ENCODE measurements at places on chromosomes 3 and 15. TPM values are rescaled to one million over a fixed set of nuclear protein-coding genes. Genes with fewer than 3 reads are reported as not detected.

Gene CHRNA7
- not detected for polyA plus RNA-seq

Gene CPN2
- not detected for polyA plus RNA-seq

Gene RARB
- polyA plus RNA-seq: 0.17 TPM

Gene APOD
- not detected for polyA plus RNA-seq

GRCh38 chr3:123783050-123783689 is 101.0 kb downstream of the MYLK start:
- no peak for DNase-seq
- no peak overlapping the region for H3K4me3 ChIP-seq
- H3K27ac ChIP-seq: no peak overlapping the region
- H3K36me3 ChIP-seq: no peaks in the 10 kb centered on the region
- no peaks in the 10 kb centered on the region for H3K27me3 ChIP-seq
- no peaks in the 10 kb centered on the region for H3K4me1 ChIP-seq

DNA sequence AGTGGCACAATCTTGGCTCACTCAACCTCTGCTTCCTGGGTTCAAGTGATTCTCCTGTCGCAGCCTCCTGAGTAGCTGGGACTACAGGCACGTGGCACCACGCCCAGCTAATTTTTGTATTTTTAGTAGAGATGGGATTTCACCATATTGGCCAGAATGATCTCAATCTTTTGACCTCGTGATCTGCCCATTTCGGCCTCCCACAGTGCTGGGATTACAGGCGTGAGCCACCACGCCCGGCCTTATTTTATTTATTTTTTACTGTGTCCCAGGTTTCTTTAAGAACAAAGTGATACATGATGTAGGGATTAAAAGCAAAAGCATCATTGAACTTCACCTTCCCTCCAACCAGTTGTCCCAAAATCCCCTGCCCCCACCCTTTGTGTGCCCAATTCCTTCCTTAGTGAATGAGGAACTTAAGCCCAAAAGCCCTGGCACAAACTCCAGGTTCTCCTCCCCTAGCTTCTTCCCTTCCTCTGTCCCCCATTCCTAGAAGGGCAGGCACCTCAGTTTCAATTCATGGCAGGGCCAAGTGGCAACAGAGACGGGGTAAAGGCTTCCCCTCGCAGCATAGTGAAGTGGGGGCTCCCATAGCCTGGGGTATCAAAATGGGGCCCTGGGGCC is 23.7 kb upstream of the RPN1 start:
- no peak overlapping the region for H3K27ac ChIP-seq
- peaks cover 8% of the 10 kb centered on the region for H3K4me1 ChIP-seq
- DNase-seq: no peak
- no peaks in the 10 kb centered on the region for H3K36me3 ChIP-seq
- H3K27me3 ChIP-seq: no peaks in the 10 kb centered on the region
- no peak overlapping the region for H3K4me3 ChIP-seq

DNA sequence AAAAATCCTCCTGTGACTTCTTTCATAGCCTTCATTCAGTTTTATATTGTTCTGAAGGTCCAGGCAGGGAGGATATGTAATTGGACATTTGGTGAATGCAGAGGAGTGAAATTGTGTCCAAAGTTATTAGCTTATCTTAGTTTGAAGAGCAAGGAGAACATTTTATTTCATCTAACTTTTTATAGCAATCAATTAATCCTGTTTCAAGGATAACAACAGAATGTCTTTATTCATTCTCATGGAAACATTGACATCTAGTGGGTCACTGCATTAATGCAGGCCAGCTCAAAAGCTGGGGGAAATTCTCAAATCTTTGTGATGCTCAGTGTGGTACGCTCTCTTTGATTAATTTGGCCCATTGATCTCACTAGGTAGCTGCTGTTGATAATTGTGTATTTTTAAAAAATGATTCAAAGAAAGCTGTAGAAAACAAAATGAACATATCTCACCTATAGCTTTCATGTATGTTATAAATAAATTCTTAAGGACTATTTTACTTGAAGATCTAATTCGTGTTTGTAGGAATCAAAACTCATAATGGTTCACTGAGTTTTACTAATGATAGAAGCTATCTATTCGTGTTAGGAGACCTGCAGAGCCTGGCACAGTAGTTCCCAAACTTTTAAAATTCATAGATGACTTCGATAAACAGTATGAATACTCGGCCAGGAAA is 150.8 kb upstream of the KCNMB2 start:
- H3K27me3 ChIP-seq: peaks cover under 1% of the 10 kb centered on the region
- no peak overlapping the region for H3K4me3 ChIP-seq
- H3K36me3 ChIP-seq: no peaks in the 10 kb centered on the region
- no peak overlapping the region for H3K27ac ChIP-seq
- no peaks in the 10 kb centered on the region for H3K4me1 ChIP-seq

DNA sequence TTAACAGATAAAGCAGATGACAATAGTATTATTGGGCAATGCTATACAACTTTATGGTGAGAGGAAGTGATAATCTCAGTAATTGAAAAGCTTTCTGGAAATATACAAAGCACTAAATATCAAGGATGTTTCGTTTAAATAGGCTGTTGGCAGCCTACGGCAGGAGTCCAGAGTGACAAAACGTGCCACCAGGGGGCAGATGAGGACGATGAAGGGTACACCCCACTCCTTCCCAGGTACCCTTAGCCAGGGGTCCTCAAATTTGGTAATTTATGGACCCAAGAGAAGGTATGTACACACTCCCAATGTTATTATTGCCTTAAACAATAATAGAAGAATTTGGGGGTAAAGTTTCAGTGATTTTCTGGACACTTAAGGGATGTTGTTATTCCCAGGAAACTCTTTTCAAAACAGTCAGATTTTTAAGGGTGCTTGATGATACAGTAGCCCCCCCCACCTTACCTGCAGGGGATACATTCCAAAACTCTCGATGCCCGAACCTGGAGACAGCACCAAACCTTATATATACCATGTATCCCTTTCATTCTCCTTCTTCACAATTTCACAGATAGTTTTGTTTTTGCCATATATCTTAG is 1.4 kb upstream of the MAGEL2 start:
- H3K27ac ChIP-seq: no peak overlapping the region
- peaks cover 19% of the 10 kb centered on the region for H3K27me3 ChIP-seq
- no peak for DNase-seq

- H3K4me3 ChIP-seq: no peak overlapping the region
- H3K4me1 ChIP-seq: no peaks in the 10 kb centered on the region
- DNase-seq: no peak
- peaks cover 6% of the 10 kb centered on the region for H3K27me3 ChIP-seq
- H3K27ac ChIP-seq: no peak overlapping the region
These were observed 187.8 kb downstream of the SHOX2 start for GRCh38 chr3:157918402-157918801.

DNA sequence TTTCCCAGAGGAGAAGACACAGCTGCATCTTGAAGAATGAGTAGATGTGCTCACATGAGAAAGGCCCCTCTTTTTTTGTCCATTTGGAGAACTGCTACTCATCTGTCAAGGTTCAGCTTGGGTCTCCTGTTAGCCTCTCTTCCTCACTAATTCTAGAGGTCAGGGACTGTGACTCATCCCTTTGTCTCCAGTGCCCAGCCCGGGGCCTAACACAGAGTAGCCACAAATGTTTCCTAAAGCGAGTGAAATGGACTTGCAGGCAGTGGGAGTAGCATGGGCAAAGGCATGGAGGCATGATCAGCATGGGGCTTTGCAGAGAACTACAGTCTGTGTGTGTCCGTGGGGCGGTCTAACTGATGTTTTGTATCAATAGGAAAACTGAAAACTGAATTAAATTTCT is 33.9 kb upstream of the MRPS22 start:
- H3K4me1 ChIP-seq: no peaks in the 10 kb centered on the region
- no peaks in the 10 kb centered on the region for H3K36me3 ChIP-seq
- H3K27ac ChIP-seq: no peak overlapping the region
- DNase-seq: no peak
- peaks cover 22% of the 10 kb centered on the region for H3K27me3 ChIP-seq

DNA sequence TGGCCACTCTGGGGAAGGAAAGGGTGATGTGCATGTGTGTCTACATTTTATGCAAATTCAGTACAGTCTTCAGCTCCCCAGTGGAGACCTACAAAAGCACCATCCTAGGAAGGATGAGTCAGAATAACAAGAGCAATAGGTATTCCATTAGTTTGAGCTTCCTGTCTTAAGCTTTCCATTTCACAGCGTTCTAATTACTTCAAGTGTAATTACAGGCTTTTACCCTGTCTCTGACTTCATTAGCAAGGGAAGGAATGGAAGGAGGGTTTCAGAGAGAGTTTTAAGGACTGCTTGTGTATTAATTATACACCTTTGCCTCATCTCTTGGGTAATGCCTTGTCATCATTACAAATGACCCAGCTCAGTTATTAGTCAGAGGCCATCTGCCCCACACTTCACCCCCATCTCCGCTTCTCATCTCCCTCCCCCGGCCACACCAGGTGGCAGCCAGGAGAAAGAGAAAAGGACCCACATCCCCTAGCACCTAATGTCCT is 202.8 kb upstream of the MRPL3 start:
- H3K36me3 ChIP-seq: no peaks in the 10 kb centered on the region
- DNase-seq: no peak
- no peak overlapping the region for H3K4me3 ChIP-seq
- H3K27ac ChIP-seq: no peak overlapping the region

GRCh38 chr3:24368605-24369004 is 126.0 kb downstream of the THRB start:
- peaks cover 4% of the 10 kb centered on the region for H3K36me3 ChIP-seq
- no peak overlapping the region for H3K4me3 ChIP-seq
- H3K27ac ChIP-seq: no peak overlapping the region
- H3K27me3 ChIP-seq: no peaks in the 10 kb centered on the region
- no peak for DNase-seq

DNA sequence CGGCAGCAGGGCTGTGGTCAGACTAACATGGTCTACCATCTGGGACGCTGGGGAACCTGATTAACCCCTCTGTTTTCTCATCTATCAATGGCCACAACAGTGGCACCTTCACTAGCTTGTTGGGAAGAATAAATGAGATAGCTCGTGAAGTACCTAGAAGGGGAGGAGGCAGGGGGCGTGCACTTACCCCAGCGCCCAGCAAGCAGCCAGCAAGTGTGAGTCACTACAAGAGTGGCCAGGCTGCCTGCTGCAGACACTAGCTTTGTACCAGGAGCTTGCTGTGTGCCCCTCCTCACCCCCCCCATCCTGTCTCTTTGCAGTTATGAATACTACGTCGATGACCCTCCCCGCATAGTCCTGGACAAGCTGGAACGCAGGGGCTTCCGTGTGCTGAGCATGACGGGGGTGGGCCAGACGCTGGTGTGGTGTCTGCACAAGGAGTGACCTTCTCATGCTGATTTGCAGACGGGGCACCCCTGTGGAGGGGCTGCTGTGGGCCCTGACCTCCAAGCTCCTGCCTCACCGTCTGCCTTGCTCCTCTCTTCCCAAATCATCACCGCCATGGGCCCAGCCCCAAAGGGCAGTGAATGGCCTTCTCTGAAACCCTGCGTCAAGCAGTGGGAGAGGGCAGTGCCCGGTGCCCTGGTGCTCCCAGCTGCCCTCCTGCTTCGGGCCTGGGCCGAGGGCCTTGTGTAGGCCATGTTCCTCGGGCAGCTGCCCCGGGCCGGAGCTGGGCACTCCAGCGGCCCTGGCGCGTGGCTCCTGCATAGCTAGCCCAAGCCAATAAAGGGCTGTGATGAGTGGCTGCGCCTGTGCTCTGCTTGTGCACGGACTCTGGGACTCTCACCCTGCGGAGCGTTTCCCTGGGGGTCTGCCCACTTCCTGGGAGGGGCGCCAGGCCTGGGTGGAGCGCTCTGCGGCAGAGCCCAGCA is 2.6 kb upstream of the C15orf62 start:
- no peaks in the 10 kb centered on the region for H3K27me3 ChIP-seq
- no peak for DNase-seq
- H3K27ac ChIP-seq: peak overlapping the region; percentile 67
- peak overlapping the region; percentile 51 for H3K4me3 ChIP-seq
- H3K36me3 ChIP-seq: no peaks in the 10 kb centered on the region

GRCh38 chr15:70281261-70281810 is 183.6 kb upstream of the TLE3 start:
- H3K4me1 ChIP-seq: peaks cover 47% of the 10 kb centered on the region
- H3K27me3 ChIP-seq: peaks cover 14% of the 10 kb centered on the region
- no peaks in the 10 kb centered on the region for H3K36me3 ChIP-seq

- H3K27me3 ChIP-seq: no peaks in the 10 kb centered on the region
- no peaks in the 10 kb centered on the region for H3K36me3 ChIP-seq
- no peak overlapping the region for H3K4me3 ChIP-seq
- DNase-seq: no peak
These were observed 58.3 kb upstream of the XCR1 start for GRCh38 chr3:46085421-46086082.

DNA sequence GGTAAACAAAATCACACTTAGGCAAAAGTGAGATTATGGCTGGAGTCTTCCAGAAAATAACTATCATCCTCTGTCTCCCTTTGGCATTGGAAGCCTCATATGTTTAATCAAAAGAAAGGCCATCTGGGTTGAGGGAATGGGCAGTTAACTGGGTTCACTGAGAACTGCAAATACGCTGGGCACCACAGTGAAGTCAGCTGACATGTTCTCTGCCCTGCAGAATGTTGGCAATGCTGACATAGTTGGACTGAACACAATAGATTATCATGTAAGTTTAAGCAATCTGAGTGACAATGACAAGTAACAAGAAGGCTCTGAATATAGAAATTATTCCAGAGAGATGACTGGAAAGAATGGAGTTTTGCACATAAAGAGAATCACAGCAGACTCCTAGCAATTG is 43.8 kb upstream of the SLC25A26 start:
- no peaks in the 10 kb centered on the region for H3K4me1 ChIP-seq
- DNase-seq: no peak
- no peak overlapping the region for H3K27ac ChIP-seq
- no peak overlapping the region for H3K4me3 ChIP-seq
- H3K27me3 ChIP-seq: peaks cover 8% of the 10 kb centered on the region

DNA sequence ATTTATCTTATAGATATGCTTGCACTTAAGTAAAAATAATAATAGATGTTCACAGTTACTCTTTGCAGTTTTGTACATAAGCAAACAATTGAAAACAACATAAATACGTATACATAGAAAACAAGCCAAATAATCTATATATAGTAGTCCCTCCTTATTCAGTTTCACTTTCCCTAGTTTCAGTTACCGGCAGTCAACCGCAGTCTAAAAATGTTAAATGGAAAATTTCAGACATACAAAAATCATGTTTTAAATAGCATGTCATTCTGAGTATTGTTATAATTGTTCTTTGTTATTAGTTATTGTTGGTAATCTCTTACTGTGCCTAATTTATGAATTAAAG is 262.0 kb downstream of the CGGBP1 start:
- H3K4me3 ChIP-seq: no peak overlapping the region
- H3K4me1 ChIP-seq: peaks cover 33% of the 10 kb centered on the region
- peaks cover 7% of the 10 kb centered on the region for H3K36me3 ChIP-seq
- peaks cover 52% of the 10 kb centered on the region for H3K27me3 ChIP-seq

DNA sequence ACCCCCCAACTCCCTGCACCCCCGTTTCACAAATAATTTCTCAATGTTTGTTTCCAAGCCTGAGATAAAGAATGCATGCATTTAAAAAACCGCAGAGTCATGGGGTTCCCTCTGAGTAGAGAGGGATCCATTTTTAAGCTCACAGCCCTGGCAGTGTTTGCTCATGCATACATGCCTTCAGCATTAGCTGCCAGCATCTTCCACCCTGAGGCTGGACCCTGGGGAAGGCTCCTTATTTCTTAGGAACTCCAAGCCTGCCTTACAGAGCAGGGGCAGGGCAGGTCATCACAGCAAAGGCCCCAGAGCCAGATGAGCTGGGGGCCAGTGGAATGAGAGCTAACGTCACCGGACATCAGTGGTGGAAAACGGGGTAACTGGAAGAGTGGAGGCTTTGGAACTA is 31.3 kb downstream of the TLE3 start:
- no peak overlapping the region for H3K27ac ChIP-seq
- H3K4me1 ChIP-seq: peaks cover 17% of the 10 kb centered on the region
- no peak overlapping the region for H3K4me3 ChIP-seq
- no peaks in the 10 kb centered on the region for H3K27me3 ChIP-seq

- no peaks in the 10 kb centered on the region for H3K4me1 ChIP-seq
- peaks cover 9% of the 10 kb centered on the region for H3K27me3 ChIP-seq
- no peak overlapping the region for H3K4me3 ChIP-seq
- H3K27ac ChIP-seq: no peak overlapping the region
- no peaks in the 10 kb centered on the region for H3K36me3 ChIP-seq
- no peak for DNase-seq
These were observed 73.6 kb downstream of the TM4SF4 start for GRCh38 chr3:149547954-149548668.
